ENCODE measurements at places on chromosomes 3 and 15. TPM values are rescaled to one million over a fixed set of nuclear protein-coding genes. Genes with fewer than 3 reads are reported as not detected.
A peak's percentile ranks its signal among the peaks of the same experiment; 100 is the strongest.

The C3orf22 gene
- total RNA-seq, result not detected

The NANOGP8 gene
- not detected for total RNA-seq

The PPP1R14D gene
- not detected for total RNA-seq

- no peak for DNase-seq
Measured at GRCh38 chr3:108489776-108490175, 20.6 kb downstream of the MYH15 start.

DNA sequence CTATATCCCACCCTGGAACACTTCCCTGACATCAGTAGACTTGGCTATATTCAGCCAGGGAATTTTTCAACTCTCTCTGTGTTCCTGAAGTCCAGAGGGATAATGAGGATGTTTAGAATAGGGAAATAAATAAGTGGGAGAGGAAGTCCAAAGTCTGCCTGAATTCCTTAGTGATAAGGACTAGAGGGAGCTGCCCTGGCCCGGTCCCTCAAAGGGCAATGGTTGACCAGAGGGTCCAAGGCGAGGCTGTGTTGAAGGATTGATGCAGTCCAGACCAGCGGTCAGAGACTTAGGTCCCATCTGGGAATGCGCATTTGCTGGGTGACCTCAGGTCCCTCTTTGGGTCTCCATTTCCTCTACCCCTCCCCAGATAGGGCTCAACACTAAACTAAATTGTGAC lies 7.9 kb downstream of the VIPR1 start:
- DNase-seq, result no peak

DNA sequence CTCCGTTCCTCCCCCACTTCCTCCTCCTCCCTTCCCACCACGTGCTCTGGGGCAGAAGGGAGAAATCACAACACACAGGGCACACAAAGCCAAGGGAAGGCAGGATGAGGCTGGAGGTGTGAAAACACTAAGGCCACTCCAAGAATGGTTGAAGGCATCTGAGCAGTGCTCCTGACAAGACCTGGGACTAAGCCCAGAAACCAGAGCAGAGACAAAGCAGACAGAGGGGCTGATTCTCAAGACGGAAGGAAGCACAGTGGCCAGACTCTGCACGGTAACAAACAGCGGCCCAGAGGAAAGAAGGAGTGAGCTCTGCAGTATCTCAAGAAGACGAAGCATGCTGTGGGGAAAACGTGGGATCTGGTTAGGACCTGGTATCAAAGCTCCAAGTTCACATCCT lies 78.1 kb downstream of the ADCY5 start:
- peak; percentile 88 for DNase-seq

DNA sequence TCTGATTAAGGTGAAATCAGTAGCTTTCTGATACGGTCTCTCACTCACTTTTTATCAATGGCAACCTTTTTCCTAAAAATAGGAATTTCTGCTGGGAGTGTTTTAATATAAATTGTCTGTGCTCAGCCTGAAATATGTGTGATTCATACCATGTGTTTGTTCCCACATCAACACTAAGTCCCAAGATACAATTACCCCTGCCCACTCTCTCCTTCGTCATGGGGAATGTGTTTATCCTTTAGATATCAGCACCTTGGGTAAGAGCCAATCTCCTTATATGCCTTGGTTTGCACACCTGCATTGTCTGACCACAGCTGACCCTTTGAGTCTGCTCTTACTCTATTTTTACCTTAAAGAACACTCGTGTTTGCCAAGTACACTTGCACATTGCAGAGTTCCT lies 356.4 kb downstream of the LPP start:
- DNase-seq, result no peak

GRCh38 chr15:48653216-48653615 lies 7.7 kb upstream of the FBN1 start:
- DNase-seq, result no peak

DNA sequence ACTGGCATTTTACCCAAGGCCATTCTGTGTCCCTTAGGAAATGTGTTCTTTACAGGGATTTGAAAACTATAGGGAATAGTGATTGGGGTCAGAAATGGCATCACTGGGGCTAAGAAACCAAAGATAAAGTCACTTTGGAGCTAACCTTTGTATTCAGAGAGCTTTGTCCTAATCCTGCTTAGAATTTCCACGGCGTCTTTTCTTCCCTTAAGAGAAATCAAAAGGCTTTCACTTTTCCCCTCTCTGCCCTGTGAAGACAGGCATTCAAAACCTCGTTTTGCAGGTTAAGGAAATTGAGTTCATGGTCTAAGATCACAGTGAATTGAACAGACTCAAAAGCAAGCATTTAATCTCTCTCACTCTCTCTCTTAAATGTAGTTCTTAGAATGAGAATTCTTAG lies 182.5 kb downstream of the VGLL4 start:
- DNase-seq, result no peak

DNA sequence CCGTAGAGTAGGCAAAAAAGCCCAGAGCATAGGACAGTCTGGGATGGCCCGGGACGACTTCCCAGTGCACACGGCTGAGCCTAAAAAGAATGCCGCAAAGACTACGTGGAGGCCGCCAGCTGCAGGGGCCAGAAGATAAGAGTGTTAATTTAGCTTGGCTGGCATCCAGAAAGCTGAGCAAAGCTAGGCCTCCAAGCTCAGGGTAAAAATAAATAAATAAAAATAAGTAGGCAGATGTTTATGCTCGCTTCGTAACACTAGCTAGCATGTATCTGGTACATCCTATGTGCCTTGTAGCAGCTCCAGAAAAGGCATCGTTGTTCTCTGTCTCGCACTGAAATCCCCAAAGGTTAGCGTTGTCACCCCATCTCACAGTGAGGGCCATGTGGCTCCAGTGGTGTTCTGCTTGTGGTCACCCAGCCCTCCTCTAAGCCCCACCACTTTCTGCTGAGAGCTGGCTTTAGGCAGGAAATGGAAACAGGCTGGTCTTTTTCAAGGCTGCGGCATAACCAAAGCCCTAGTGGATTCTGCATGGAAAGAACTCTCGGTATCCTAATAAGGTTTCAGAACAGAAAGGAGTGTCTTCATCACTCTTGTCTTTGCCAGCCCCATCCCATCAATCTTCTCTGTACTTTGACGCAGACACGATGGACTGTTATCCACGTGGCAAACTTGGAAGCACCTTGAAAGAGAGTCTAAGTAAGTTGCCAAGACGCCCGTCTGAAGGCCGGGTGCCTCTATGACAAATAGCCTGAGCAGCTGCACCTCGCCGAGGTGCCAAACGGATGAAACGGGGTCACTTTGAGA lies 58.1 kb upstream of the MEF2A start:
- peak; percentile 80 for DNase-seq

DNA sequence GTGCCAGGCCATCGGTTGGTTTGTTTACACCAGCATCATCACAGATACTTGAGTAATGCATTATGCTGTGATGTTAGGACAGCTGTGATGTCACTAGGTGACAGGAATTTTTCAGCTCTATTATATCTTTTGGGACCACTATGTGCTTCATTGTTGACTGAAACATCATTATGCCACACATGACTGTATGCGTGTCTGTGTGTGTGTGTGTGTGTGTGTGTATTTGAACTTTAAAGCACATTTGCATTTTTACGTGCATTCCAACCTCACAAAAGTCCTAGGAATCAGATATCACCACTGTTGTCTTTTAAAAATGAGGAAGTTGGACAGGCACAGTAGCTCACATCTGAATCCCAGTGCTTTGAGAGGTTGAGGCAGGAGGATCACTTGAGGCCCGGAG lies 223.0 kb downstream of the TBL1XR1 start:
- no peak for DNase-seq

DNA sequence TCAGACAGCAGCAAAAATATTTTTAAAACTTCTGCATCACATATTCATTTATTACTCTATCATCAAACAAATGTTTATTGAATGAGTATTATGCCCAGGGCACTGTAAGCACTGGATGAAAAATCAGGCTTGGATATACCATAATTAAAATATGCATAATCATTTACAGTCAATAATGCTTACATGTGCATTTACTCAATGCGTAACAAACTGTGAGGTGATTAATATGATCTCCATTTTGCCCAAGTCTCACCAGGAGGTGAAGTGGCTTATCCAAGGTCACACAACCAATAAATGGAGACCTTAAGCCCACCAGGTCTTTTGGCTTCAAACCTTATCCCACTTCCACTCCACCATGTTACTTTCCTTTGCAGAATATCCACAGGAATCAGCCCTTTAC lies 117.3 kb upstream of the SLC24A5 start:
- DNase-seq, result no peak

GRCh38 chr3:5787861-5788488 lies 600.5 kb downstream of the EDEM1 start:
- peak; percentile 63 for DNase-seq

DNA sequence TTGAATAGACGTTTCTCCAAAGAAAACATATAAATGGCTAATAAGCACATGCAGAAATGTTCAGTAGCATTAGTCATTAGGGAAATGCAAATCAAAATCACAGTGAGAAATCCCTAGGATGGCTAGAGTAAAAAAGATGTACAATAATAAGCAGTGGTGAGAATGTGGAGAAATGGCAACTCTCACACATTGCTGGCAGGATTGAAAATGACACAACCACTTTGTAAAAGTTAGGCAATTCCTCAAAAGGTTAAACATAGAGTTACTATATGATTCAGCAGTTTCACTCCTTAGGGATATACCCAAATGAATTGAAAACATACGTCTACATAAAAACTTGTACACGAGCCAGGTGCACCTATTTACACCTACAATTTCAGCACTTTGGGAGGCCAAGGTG lies 108.7 kb downstream of the ITPR1 start:
- no peak for DNase-seq

- no peak for DNase-seq
Measured at GRCh38 chr3:105785803-105786202, 83.0 kb downstream of the CBLB start.

DNA sequence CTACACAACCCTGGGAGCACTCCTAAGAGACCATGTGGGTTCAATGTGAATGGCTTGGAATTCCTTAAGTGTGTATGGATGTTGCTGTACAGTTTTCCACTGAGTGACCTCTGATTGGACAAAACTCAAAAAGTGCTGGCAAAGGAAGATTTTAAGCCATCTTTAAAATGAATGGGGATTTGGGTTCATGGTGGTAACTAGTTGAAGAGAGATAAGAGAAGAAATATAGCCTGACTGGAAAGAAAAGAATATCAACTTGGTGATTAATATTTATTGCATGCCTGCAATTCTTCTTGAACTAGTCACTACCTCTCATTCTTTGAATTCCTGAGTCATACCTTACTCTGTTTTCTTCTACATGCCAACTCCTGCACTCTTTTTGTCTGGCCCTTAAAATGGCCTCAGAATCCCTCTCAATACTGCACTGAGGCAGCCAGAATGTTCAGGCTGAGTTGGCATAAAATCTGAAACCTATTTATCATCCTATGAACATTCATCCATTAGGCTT lies 124.7 kb downstream of the RPL22L1 start:
- DNase-seq, result no peak

Measured in sigmoid colon (tissue), 7 donors.